NCI-H1105 (cell line): ENCODE measurements at places on chromosomes 3 and 15.

GRCh38 chr15:58182460-58183163 is 44.4 kb downstream of the AQP9 start:
- peak; percentile 64 for DNase-seq

- DNase-seq, result no peak
Measured at GRCh38 chr15:72857331-72858063, 73.9 kb upstream of the ADPGK start.

- no peak for DNase-seq
Measured at GRCh38 chr15:95812491-95812890, 518.0 kb upstream of the NR2F2 start.

- DNase-seq, result no peak
Measured at GRCh38 chr3:165919284-165919683, 82.1 kb upstream of the BCHE start.

- DNase-seq, result peak; percentile 87
Measured at GRCh38 chr3:128584412-128585020, 66.1 kb downstream of the RPN1 start.
